ENCODE measurements at places on chromosomes 5 and 9. TPM values are rescaled to one million over a fixed set of nuclear protein-coding genes. Genes with fewer than 3 reads are reported as not detected.

Gene ANKRD31
- 0.16 TPM for total RNA-seq

Gene CKMT2
- total RNA-seq, result not detected

GRCh38 chr5:44619875-44620610 is 188.7 kb upstream of the MRPS30 start:
- DNase-seq, result no peak

DNA sequence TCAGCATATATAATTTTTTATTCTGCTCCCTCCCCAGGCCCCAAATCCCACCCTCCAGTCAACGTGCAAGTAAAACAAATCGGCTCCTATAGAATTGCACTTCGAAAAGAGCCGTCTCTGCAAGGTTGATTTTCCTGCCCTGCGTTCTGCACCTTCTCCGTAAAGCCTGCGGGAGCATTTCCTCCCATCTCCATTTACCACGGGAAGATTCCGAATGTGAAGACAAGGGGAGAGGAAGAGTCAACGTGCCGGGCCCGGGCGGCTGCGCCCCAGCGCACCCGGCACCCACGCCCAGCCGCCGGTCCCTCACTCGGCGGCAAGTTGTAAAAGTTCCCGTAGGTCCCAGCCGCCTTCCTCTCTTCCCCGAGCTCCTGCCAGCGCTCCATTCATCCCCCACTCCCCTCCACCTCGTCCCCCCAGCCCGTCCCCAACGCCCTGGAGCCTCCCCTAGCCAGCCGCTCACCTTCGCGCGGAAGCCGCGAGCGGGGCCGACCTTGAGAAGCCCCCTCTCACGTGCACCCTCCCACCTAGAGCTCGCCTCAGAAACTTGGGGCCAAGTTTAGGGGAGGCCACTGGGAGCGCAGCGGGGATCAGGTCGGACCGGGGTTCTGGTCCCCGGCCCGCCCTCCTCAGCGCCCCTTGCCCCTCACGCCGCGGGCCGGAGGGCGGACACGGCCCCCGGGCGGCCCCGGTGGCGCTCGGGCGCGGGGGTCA is 431 bp downstream of the BNC2 start:
- no peak for DNase-seq

DNA sequence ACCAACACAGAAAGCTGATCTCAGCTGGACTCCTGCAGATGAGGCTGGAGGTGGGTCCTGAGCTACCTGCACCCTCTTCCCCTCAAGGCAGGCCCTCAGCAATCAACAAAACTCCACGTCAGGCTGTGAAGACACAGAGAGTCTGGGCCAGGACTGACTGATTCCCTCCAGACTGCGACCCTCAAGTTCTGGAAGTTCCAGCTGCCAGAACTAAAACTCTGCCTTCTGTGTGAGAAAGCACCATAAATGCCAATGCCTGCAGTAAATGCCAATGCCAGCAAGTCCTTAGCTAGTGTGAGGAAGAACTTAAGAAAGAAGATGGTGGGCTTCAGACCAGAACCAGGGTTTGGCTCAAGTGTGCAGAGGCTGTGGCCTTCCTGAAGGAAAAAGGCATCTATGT is 42.5 kb upstream of the GABBR2 start:
- DNase-seq, result no peak

Data from fibroblast of the aortic adventitia (primary cell).